Stimulated activated CD4-positive, alpha-beta T cell treated with anti-CD3 and anti-CD28 coated beads, Interleukin-2, amount 100 ng/mL, for 24 hours (primary cell): ENCODE measurements at places on chromosomes 3 and 15.

- DNase-seq, result no peak
These were observed 871 bp downstream of the MAP1A start for GRCh38 chr15:43518197-43518761.

GRCh38 chr3:136696797-136697196, 55.4 kb downstream of the STAG1 start:
- DNase-seq, result no peak

DNA sequence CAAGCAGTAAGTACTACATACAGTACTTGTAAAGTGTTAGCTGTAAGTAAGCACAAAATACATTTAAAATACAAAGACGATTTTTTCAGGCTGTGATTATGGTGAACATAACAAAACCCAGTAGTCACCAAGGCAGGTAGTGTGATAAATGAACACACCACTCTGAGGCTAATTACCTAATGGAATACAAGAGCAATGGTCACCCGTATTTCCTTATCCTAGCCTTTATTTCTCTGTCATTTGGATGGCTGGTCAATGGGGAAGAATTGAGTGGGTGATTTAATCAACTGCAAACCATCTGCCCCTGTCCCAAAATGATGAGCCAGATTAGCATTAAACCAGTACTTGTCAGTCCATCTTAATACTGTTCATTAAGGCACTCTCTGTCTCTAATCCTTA, 89.2 kb upstream of the CGNL1 start:
- no peak for DNase-seq

- no peak for DNase-seq
These were observed 105.9 kb downstream of the TP63 start for GRCh38 chr3:189737071-189737470.

DNA sequence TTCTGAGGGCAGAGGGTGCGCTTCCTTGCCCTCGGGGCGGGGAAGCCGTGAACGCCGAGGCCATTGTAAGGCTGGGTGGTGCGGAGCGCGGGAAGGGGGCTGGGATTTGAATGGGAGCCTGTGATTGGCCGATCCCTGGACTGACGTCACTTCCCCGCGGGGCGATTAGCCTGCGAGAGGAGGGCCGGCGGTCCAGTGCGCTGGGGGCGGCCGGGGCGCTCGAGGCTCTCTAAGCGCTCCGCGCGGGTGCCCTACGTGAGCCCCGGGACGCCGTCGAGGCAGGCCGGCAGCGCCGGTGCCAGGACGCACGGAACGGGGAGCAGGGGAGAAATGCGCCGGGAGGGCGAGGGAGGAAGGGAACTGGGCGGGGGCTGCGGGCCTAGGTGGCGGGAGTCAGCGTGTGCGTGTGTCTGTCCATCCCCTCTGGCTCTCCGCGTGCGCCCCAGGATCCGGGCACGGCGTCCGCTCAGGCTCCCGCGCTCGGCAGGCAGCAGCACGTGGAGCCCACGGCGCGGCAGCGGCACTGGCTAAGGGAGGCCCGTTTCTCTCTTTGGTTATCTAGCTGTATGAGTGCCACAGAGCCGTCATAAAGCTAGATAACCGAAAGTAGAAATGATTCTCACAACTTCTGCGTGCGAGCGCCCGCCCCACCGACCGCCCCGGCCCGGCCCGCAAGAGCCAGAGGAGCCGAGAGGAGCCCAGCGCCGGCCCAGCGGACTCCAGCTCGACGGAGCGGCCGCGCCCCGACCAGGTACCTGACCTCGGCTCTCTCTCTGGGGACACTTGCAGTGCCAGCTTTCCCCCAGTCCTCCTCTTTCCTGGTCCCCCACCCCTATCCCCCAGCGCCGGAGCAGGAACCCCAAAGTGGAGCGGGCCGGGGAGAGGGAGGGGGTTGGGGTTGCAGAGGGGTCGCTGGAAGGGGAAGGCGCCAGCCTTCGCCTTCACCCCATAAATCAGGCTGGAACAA, 33.1 kb upstream of the POLG start:
- peak; percentile 44 for DNase-seq

DNA sequence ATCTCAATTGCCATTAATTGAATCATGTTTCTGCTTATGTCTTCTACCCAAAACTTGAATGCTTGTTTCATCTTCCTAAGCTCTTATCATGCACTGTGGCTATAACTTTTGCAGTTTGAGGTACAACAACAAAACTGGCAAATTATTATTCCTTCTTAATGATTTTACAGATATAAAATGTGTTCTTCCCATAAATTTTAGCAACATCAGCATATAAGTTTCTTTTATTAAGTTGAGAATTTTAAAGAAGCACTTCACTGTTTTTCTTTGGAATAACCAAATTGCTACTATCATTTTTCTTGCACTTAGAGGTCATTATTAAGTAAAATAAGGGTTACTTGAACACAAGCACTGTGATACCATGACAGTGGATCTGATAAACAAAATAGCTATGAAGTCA, 862.6 kb upstream of the CADM2 start:
- DNase-seq, result no peak

GRCh38 chr3:47813551-47814177, 10.7 kb downstream of the DHX30 start:
- DNase-seq, result no peak

DNA sequence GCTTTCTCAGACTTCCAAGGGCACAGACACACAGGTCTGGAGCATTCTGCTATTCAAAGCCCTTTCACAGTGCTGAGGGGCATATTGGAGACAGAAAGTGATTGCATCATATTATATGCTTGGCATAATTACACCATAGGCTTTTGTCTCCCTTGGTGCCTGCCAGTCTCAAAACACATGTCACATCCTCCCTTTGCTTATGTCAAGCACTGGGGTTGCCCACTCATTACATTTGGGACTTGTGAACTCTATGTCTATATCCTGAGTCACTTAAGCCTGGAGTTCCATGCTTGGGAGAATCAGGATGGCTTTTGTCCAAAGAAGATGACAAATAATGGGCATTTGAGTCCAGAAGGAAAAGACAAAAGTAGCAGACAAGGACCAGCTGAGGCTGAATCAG, 12.3 kb upstream of the PDZRN3 start:
- DNase-seq, result no peak

- no peak for DNase-seq
These were observed 89.0 kb upstream of the PFN2 start for GRCh38 chr3:150059729-150060128.

- DNase-seq, result peak; percentile 87
These were observed 18.0 kb upstream of the LOXL1 start for GRCh38 chr15:73908030-73908821.

- DNase-seq, result no peak
These were observed 183.3 kb upstream of the BHLHE40 start for GRCh38 chr3:4795905-4796304.

- DNase-seq, result no peak
These were observed 15.0 kb upstream of the DAG1 start for GRCh38 chr3:49454898-49455681.

DNA sequence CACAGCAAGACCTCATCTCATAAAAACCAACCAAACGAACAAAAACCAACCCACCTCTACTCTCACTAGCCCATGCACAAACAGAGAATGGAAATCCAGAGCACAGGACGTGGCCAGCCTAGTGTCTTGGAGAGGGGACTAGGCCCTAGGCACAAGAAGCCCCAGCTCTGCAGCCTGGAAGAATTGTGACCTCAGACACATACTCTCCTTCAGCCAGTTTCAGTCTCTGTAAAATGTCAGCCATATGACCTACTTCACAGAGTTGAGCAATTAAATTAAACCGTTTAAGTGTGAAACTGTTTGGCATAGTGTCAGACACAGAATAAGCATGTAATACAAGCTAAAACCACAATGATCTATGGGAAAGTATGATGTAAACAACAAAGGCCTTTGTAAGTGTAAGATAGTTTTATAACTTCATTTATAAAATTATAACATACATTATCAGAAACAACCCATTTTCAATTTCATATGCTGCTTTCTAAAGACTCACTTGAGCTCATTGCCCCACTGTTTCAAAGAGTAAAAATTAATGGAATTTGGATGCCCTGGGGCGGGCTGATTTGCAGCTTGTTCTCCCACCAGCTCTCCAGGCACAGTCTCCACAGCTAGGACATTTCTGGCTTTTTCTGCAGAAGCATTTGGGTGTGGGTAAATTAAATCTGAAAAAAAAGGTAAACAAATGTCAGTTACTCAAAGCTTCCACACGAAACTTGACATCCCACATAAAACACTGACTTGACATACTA, 32.9 kb downstream of the TBC1D2B start:
- no peak for DNase-seq

DNA sequence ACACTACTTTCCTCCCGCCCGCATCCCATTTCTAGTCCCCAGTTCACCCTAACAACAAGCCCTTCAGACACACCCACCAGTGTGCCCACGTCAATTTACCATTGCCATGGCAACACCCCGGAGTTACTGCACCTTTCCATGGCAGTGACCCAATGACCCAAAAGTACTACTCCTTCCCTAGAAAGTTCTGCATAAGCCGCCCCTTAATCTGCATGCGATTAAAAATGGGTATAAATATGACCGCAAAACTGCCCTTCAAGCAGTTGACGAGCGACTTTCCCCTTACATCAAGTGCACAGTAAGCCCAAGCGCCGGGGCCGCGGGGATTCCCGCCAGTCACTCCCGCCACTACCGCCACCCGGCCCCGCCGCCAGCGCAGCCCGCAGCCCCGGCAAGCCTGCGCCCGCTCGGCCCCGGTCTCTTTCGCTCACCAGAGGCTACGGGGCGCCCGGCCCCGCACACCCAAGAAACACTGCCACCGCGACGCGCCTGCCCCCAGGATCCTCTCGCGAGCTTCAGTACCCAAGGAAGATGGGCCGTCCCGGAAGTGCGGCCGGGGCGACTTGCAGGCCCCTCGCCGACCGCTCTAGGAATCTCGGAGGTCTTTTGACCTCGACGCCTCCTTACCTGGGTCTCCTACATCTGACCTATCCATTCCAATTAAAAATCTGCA, 27.2 kb upstream of the ZNF502 start:
- peak; percentile 35 for DNase-seq

- no peak for DNase-seq
These were observed 16.3 kb upstream of the MB21D2 start for GRCh38 chr3:192933779-192934460.

- no peak for DNase-seq
These were observed 61.2 kb downstream of the LYSMD4 start for GRCh38 chr15:99671926-99672635.

DNA sequence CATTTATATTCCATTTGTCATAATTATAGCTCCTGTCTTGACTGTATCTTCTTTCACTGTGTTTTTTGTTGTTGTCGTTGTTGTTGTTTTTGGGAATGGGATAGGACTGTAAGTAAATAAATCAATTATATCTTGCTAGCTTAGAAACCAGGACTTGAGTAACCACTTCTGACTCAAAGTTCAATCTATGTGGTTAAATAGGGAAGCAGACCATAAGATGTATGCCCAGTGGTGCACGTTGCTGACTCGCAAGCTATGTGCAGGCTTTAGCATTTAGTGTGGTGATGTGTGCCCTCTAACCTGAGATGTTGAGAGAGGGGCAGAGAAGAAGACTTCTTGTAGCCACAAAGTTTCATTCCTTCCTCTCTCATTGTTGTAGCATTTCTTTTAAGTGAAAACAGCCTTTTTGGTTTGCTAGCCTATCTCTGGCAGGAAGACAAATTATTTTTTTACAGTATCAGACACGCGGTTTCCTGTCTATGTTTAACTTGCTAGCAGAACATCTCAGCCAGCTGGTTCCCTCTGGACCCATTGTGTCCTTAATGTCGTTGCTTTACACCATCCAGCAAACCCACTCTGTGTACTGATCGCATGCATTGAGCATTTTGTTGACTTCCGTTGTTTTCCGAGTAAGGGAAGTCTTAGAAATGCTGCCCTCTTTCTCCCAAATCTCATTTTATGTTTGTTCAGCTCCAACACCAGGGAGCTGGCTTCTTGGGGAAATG, 52.1 kb downstream of the TGFBR2 start:
- DNase-seq, result peak; percentile 59

- DNase-seq, result no peak
These were observed 129.7 kb downstream of the TPRG1 start for GRCh38 chr3:189301479-189301878.

- DNase-seq, result no peak
These were observed 101.7 kb downstream of the MEGF11 start for GRCh38 chr15:66151809-66152208.

GRCh38 chr3:65284961-65285360, 597.2 kb upstream of the ADAMTS9 start:
- DNase-seq, result no peak

DNA sequence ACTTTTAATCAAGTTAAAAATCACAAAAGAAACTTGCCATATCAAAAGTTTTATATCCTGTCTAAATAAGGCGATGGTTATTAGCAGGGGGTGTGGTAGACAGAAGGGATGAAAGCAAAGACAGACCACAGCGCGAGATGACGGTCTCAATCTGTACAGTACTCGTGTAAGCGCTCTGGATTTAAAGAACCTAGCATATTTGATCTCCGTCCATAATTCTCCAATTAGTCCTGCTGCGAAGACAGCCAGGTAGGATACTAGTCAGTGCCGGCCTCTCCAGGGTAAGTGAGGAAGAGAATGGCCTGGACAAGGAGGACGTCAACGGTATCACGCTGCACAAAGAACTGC, 701 bp downstream of the SGO1 start:
- peak; percentile 14 for DNase-seq

- no peak for DNase-seq
These were observed 255.9 kb downstream of the NFKBIZ start for GRCh38 chr3:102105193-102105592.

- no peak for DNase-seq
These were observed 224.4 kb downstream of the THRB start for GRCh38 chr3:24270204-24270691.

GRCh38 chr3:115728013-115728412, 104.7 kb downstream of the GAP43 start:
- DNase-seq, result no peak

DNA sequence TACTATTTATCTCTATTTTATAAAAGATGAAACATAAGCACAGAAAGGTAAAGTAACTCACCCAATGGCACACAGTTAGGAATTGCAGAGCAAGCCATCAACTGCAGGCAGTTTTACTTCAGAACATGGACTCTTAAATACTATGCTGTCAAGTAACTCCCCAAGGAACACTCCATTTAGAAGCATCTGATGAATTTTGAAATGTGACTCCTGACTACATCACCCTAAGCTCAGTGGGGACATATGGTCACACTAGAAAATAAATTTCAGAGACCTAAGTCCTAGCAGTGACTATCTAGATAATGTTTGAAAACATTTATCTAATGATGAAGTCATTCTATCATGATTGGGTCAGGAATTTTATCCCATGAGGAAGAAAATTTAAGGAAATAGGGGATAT, 272.8 kb upstream of the ARRDC4 start:
- DNase-seq, result no peak

- DNase-seq, result no peak
These were observed 84.5 kb upstream of the SYNPR start for GRCh38 chr3:63193647-63194046.

GRCh38 chr3:2934541-2934940, 175.6 kb downstream of the IL5RA start:
- no peak for DNase-seq

GRCh38 chr15:52406601-52407000, 111.0 kb upstream of the MYO5C start:
- DNase-seq, result no peak

GRCh38 chr3:79018265-79018664, 749.5 kb downstream of the ROBO1 start:
- DNase-seq, result no peak
